NCI-H1417 (cell line): ENCODE measurements at places on chromosomes 6 and 20.

GRCh38 chr20:18585134-18585533, 2.7 kb upstream of the DTD1 start:
- DNase-seq = no peak

DNA sequence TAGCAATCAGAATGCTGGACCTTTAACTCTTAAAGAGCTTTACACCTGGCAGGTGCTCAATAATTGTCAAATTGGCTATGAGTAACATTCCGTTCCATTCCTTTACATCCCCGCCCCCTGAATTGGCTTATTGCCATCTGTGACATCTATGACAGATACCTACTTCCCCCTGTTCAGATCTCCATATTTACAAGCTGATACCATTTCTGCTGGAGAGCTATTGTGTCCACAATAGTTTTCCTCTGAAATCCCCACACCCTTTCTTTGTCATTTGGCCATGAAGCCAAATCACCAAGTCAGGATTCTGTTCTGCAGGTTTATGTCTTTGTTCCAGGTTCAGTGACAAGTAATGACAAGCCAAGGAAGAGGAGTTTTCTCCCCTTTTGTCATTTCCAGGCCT, 3.2 kb downstream of the CDH26 start:
- DNase-seq = no peak

GRCh38 chr6:158591134-158591809, 31.4 kb downstream of the TMEM181 start:
- no peak for DNase-seq

DNA sequence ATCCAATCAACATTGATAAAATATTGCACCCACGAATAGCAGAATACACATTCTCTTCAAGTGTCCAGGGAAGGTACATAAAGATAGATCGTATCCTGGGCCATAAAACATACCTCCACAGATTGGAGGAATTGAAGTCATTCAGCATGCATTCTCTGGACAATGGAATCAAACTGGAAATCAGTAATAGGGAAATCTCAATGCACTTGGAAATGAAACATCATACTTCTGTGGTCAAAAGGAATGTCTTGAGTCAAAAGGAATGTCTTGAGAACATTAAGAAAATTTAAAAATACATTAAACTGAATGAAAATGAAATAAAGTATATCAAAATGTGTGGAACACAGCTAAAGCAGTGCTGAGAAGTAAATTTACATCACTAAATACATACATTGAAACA, 138.8 kb downstream of the TFAP2A start:
- no peak for DNase-seq

- DNase-seq = no peak
Observed at GRCh38 chr6:159118924-159119323, 50.3 kb upstream of the FNDC1 start.

GRCh38 chr20:59673998-59674445, 69.7 kb downstream of the PHACTR3 start:
- no peak for DNase-seq

DNA sequence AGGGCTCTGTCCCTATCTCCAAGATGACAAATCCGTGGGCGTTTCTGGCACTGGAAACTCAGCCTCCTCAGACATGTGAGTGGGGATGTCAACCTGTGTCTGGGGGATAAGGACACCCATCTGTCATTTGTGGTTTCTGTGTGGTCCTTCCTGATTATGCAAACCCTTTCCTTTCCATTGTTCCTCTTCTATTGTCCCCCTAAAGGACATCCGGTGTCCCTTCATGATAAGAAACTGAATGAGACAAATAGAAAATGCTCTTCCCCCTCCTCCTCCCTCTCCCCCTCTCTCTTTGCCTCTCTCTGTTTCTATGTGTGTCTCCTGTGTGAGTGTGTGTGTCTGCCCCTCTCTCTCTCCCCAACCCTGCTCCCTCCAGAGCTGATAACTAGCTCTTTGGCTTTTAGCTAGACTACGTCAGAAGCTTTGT, 11.5 kb upstream of the GLP1R start:
- no peak for DNase-seq

- DNase-seq = no peak
Observed at GRCh38 chr6:73585566-73586415, 65.0 kb upstream of the EEF1A1 start.

GRCh38 chr6:24982231-24982630, 46.5 kb upstream of the RIPOR2 start:
- DNase-seq = no peak
